Stimulated activated CD8-positive, alpha-beta memory T cell treated with anti-CD3 and anti-CD28 coated beads, Interleukin-4, amount 100 ng/mL, for 4 hours (primary cell): ENCODE measurements at places on chromosomes 5 and 9.

- DNase-seq, result no peak
Observed at GRCh38 chr9:133986061-133986460, 6.1 kb downstream of the VAV2 start.

- no peak for DNase-seq
Observed at GRCh38 chr9:1606253-1606652, 408.9 kb upstream of the SMARCA2 start.

DNA sequence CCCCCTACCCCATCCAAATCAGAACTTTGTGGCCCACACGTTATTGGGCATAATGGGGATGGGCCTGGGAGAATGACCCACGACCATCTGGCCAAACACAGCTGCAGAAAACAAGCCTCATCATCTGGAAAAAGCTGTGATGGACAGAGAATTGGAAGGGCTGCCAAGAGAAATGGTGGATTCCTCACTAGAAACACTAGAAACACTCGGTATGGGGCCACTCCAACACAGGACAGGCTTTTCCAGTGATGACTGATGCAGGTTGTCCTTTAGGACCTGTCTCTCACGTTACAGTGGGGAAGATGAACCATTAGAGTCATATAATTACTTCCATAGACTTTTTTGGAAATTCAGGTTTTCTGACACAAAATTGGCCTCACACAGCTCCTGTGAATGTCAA lies 172.4 kb upstream of the TARS1 start:
- no peak for DNase-seq

GRCh38 chr5:122839731-122840130 lies 5.7 kb upstream of the SNX24 start:
- DNase-seq, result no peak

DNA sequence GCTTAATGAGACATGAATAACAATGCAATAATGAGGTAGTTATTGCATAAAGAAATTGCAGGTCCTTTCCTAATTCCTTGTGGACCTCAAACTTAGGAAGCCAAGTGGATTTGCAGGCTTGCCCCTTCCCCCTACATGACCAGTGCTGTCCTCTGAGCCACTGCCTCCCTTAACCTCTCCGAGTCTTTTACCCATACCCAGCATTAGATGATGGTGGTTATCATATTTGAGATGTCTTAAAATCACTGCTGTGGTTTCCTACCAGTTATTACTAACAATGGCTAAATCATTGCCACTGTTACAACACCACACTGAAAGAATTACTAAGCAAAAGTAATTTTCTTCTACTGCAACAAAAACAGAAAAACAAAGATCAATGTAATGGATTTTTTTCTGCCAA lies 170.8 kb downstream of the EDIL3 start:
- no peak for DNase-seq

GRCh38 chr9:2559192-2560152 lies 62.1 kb upstream of the VLDLR start:
- no peak for DNase-seq

DNA sequence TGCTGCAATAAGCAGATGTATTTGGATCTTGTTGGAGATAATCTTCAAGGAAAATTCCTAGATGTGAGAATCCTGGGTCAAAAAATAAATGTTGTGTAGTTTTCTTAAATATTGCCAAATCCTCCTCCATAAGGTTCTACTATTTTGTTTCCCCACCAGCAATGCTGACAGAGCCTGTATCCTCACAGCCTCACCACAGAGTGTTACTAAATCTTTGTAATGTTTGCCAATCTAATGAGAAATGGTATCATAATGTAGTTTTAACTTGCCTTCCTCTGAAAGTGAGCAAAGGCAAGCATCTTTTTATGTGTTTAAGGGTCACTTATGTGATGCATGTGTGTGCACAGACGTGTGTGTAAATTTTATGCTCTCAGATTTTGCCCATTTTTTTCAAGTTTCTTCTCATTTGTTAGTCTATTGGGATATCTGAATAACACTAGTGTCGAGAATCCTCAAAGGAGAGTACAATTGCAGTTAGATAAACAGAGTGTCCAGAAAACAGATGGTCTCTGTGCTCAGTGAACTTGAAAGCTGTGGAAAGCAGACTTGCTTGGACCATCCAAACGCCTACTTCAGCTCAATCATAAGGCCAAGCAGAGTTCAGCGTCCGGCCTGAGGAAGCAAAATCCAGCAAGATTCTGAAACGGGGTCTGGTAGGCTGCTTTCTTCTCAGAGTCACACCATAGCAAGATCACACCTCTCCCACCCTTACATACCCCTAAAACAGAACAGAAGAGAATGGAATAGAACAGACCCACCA lies 35.7 kb upstream of the UGT3A1 start:
- no peak for DNase-seq

DNA sequence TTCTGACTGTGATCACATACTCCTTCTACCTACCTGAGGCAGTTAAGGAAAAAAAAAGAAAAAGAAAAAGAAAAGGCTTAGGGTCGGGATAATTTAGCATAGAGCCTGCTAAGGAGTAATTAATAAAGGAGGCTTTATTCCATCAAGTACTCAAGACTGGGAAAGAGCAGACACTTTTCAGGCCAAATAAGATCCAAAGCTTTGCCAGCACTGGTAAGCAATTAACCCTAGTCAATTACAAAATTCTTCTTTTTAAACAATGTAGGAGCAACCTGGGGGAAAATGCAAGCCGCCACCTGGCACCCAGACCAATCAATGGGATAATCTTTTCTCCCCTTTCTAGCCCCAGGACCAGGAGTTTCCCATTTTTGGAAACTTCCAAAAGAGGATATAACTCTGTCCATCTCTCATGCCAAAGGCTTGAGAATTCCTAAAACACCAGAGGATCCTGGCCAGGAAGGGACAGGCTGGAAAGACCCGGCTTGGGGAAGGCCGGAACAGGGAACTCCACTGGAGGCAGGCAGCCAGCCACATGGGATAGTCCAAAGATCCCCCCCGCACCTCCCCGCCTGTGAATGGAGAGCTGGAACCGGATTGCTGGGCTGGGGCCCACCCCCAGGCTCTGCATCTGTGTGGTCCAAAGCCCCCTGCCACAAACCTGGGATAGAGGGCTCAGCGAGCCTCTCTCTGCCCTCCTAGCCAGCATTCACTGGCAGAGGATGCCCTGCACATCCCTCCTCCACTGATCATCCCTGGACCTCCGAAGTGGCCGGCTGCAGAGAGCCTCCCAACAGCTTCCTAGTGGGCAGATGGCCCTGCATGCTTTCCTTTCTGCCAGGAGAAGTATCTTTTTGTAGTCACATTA lies 117.8 kb downstream of the ZNF354C start:
- no peak for DNase-seq

- no peak for DNase-seq
Observed at GRCh38 chr5:102453716-102454115, 45.1 kb downstream of the SLCO6A1 start.

DNA sequence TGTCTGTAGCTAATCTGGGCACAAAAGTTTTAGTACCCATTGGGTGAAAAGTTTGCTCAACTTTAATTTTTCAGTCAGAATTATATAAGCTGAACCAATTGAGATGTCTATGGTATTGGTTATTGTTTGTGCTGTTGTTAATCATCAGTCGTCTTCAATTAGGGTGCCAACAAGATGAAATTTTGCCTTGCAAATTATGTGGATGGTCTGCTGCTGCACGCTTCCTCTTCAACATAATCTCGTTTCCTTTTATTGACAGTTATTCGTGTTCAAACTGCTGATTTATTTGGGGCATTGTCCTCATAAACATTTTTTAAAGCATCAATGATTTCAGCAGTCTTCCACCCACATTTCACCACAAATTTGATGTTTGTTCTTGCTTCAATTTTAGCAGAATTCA lies 194.0 kb downstream of the HTR1A start:
- no peak for DNase-seq

DNA sequence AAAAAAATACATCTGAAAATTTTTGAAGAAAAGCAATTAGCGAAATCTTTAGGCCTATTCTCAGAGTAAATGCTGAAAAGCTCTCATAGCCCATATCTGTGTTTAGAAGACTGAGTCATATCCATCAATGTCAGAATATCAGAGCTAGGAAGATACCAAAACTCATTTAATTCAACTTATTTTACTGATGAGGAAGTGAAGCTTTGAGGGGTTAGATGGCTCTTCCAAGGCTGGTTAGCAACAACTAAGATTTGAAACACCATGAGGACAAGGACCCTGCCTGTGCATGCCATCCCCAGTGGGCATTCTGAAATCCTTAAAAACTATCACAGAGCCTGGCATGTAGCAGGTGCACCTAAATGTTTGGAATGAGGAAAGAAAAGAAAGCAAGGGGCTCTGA lies 2.5 kb downstream of the FREM1 start:
- DNase-seq, result no peak

DNA sequence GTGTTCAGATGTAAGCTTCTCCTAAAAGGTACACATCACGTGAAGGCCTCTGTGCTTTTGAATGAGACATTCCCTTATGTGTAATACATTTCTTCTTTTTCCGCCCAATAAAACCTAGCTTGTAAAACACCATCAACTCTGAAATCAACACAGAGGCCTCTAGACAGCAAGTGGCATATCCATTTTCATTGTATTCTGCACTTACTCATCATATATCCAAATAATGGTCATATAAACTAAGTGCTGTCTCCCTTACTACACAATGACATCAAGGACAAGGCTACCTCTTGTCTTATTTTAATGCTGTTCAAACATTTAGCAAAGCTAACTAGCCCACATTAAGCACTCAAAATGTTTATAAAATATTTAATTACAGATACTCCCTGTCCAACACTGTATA lies 108.5 kb downstream of the ELAVL2 start:
- no peak for DNase-seq

GRCh38 chr5:424301-425110 lies 18.5 kb upstream of the EXOC3 start:
- DNase-seq, result no peak

- DNase-seq, result no peak
Observed at GRCh38 chr9:75893106-75893505, 2.6 kb downstream of the PCSK5 start.

DNA sequence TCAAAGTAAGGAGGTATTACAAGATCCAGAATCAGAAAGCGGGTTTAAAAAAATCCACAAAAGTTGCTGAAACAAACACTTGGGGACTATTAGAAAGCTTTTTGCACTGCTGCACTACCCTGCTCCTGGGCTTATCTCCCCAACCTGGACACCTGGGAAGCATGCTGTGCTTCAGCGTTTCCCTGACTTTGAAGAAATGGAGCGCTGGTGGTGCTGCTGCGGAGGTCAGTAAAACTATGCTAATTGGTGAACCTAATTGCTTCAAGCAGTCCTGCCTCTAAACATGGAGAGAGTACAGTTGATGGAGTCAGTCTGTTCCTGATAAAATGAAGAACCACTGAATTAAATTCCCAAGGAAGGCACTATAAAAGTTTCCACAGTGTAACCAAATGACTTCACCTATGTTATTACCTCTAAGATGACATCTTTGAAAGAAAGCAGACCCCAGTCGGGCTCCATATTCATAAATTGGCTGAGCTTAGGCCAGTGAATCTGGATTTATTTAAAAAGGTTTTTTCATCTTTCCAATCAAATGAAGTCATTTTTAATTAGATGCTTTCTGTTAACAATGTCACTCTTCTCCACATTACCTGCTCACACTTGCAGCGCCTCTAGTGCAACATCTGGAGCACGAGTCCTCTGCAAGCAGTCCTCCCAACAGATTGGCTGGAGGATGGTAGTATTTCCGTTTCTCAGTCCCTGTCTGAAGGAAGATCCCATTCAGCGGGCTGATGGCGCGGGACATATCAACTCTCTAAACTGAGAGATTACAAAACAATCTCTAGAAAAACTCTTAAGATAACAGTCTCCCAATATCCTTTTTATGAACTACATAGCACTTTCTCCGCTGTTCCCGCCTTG lies 11.5 kb downstream of the NR2F1-AS1 start:
- DNase-seq, result no peak

DNA sequence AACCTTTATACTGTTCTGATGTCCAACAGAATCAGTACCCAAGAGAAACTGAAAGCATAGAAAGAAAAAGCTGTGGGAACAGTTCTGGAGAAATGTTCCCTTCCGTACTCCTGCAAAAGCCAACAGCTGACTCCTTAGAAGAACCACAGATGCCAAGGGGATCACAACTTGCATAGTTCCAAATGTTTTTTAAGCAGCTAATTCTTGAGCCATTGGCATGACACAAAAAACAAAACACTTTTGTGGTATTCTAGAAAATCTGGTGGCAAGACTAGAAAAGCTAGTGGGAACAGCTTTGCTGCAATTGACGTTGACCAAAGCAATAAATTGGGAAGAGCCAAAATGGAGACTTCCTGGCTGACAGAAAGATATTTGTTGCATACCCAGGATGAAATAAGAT lies 189.9 kb downstream of the ARL15 start:
- DNase-seq, result no peak

GRCh38 chr5:103808464-103809106 lies 246.0 kb upstream of the NUDT12 start:
- DNase-seq, result no peak

DNA sequence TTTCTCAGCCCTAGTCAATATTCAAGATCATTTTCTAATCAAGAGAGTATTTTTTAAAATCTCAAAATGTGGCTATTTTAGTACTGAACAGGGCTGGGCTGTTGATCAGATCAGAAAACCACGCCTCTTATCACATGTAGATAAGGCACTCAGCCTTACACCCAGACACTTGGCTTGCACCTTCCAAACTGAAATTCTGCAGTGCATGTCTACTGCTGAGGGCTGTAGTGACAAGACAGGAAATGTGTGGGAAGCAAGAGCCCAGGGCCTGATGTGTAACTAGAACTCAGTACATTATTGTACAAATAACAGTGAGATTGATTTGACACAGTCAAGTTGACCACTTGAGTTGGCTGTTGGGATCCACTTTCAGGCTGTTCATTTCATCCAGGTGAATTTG lies 48.6 kb downstream of the UBE2QL1 start:
- DNase-seq, result no peak

DNA sequence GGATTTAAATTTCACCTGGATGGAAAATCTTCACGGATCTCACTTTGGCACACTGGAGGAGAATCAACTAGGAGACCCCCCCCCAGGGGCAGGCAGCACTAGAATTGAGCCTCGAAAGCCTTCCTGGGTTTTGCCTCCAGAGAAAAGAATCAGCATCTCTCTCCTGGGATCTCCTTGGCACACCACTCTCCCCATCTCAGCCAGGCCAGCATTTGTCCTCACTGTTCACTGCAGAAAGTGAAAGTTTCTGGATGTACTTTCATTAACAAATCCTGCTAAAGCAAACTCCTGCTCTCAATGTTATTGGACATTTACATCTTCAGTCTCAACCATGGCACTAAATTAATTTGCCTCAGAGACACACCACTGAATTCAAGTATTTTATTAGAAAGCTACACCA lies 312.2 kb downstream of the SLIT3 start:
- DNase-seq, result no peak

DNA sequence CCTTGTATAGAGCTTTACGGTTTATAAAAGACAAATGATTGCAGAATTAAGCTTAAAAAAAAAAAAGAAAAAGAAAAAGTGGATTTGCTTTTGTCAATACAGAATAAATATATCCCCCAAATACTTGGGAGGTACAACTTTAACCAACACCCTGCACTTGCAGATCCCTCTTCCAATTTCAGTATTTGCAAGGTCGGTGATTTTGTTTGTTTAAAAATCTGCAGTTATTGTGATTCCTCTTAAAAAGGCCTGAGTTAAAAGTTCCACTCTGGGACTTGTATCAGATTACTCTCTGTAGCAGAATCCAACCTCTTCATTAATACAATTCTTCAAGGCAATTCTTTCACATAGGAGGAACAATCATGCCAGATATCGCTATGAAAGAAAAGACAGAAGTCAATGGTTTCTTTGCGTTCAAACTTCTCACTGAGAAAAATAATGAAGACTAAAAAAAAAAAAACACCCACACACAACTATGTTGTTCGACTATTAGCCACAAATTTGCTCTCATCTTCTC lies 400.9 kb downstream of the EBF1 start:
- no peak for DNase-seq

- no peak for DNase-seq
Observed at GRCh38 chr9:1531424-1531823, 481.3 kb downstream of the DMRT2 start.

- no peak for DNase-seq
Observed at GRCh38 chr9:35771943-35772342, 17.9 kb upstream of the MSMP start.
